Activated CD4-positive, alpha-beta T cell treated with anti-CD3 and anti-CD28 coated beads for 24 hours (primary cell): ENCODE measurements at places on chromosomes 2 and 18.

DNA sequence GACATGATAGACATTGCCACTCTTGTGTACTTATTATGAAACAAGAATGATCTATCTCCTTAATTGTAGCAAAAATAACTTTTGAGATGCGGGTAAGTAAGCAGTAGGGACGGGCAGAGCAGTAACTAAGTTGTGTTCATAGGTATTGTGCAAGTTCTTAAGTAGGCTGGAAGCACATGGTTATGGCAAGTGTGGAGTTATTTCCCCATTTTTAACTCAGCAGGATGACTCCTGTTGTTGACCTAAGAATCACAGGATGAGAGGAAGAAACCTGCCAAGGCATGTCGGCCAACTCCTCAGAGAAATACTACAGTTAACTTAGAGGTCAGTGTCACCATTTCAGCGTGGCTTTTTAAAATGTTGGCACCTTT lies 51.1 kb upstream of the FN1 start:
- DNase-seq: no peak

DNA sequence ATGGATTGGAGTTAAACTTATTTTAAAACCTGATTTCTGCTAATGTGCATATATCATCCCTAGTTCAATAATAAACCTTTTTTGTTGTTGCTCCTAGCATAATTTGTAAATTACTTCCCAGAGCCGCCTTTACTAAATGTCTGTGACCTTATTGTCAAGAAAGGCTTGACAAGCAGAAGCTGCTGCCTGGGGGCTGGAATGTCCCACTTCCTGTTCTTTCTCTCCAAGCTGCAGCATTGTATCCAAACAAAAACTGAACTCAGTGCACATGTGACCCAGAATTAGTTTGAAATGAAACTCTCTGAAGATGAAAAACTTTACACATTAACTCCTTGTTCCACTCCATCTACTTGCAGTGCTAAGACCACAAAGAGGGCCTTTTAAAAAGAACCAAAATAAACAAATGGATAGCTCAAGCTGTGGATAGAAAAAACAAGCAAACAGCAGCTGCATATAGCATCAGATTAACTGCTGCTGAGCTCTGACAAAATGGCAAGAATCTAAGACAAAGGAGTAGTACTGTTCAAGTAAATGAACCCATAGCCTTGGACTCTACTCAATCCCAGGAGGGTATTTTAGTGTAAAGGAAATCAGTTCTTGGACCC lies 99.8 kb upstream of the NEUROD1 start:
- DNase-seq: no peak

- DNase-seq: no peak
These were observed 88.3 kb upstream of the ITGB6 start for GRCh38 chr2:160288324-160288723.

DNA sequence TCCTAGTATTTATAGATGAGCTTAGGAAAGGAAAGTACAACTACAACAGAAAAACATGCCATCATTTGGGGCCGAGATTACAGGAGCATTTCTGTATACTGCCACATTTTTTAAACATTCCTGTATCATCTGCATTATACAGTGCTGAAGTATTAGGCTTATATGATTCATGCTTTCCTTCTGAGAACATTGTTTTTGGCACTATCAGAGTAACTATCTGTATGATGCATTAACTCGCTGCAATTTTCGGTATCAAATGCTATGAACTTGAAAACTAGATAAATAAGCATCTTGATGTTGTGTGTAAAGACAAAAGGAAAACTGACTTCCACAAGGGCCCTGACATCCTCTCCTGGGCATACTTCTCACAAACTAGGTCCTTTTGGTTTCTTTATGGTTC lies 102.0 kb downstream of the RIT2 start:
- no peak for DNase-seq

- no peak for DNase-seq
These were observed 242.9 kb upstream of the GYPC start for GRCh38 chr2:126413079-126413478.

- no peak for DNase-seq
These were observed 72.8 kb downstream of the SP3 start for GRCh38 chr2:173892341-173892740.

GRCh38 chr2:144595686-144596072 lies 75.8 kb upstream of the ZEB2 start:
- no peak for DNase-seq

- DNase-seq: no peak
These were observed 18.6 kb downstream of the RMC1 start for GRCh38 chr18:23521907-23522306.

DNA sequence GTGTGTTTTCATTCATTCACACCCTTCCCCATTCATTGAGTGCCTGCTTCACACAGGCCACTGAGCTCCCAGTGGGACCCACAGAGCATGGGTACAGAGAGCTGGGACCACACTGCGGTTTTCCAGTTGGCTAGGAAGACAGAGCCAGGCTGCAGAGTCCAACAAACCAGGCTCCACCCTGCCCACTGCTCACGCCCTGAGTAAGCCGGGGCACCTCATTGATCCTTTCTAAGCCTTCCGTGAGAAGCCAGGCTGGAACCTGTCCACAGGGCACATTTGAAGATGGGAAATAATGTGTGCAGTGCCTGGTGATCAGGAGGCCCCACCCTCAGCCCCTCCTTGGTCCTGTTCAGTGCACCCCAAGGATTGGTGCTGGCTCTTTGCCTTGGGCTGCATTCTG lies 13.5 kb downstream of the KCNIP3 start:
- DNase-seq: no peak
